ENCODE measurements at places on chromosomes 2 and 18.

- no peak for DNase-seq
Observed at GRCh38 chr2:71602115-71602495, 148.7 kb downstream of the DYSF start.

DNA sequence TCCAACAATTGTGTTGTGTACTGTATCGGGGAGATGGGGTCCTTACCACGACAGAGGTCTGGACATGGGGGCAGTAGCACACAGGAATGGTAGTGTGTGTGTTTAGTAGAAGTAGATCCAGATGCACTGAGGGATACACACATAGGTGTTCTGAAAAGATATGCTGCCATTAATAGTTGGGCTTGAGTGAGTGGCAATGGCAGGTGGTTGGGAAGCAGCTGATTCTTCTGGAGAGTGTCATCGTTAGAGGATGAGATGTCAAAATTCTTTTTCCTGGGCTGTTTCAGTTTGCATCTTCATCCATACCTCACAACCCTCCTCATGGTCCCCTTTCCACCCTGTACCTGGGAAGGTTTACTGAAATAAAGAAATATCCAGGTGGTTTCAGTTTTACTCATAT, 66.6 kb downstream of the UGGT1 start:
- DNase-seq, result no peak

GRCh38 chr2:188573453-188573852, 281.8 kb downstream of the GULP1 start:
- no peak for DNase-seq

DNA sequence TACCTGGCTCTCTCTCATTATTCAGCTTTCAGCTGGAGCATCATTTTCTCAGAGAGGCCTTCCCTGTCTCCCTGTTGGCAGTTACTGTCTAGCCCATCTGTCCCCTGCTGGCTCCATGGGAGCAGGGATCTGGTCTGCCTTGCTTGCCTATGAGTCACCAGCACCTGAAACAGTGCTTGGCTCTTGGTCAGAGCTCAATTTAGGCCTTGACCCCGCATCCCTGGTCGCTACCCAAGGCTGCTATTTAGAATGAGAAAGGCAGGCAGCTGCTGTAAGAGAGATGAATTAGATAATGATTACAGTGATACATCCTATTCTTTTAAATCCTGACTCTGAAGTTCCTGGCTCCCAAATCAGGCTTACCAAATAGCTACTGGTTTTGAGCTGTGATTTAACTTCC, 32.9 kb downstream of the KCNE4 start:
- no peak for DNase-seq

- no peak for DNase-seq
Observed at GRCh38 chr2:39107156-39107555, 13.7 kb downstream of the SOS1 start.

DNA sequence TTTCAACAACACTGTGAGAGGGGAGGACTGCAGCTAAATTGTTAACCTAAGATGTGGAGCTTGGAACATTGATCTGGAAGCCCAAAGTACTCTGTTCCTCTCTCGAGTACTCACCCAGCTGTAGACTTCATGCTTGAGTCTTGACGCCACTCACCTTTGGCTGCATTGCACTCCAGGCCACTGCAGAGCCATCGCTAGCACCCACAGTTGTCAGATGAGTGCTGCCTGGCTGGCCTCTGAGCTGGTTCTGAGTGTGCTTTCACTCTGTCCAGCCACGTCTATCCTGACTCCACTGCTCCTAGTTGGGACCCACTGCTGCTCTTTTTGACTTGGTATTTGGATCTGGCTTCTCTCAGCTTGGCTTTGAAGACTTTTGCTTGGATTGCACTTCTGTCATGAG, 552.1 kb downstream of the DCDC2C start:
- DNase-seq, result no peak

GRCh38 chr2:85308896-85309555, 18.8 kb downstream of the TGOLN2 start:
- no peak for DNase-seq

GRCh38 chr2:28276807-28277206, 115.9 kb upstream of the FOSL2 start:
- DNase-seq, result no peak

DNA sequence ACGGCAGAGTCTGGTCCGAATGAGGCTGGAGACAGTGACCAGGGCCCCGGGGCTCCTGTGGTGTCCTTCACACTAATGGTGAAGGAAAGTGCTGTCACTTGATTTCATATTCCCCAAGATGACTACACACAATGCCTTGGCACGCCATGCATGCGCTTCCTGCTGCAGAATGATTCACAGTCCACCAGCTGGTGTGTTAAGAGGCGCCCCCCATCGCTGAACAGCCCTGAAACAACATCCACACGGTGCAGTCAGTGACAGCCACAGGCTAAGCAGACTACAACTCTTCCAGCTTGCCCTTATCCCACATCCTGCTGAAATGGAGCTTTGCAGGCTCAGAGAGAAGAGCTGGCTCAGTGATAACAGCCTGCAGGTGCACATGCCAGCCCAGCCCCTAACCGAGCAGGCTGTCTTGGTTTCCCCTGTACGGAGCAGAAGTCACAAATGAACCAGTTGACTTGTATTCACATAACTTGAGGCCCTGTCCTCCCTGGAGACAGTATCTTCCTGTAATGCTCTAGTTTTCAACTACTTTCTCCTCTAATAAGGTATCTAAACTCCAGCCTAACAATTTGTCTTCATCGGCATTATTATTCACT, 24.3 kb upstream of the CDH20 start:
- DNase-seq, result no peak

GRCh38 chr2:100957996-100958653, 44.0 kb upstream of the RPL31 start:
- no peak for DNase-seq

GRCh38 chr2:10073706-10074105, 6.5 kb downstream of the CYS1 start:
- DNase-seq, result no peak

DNA sequence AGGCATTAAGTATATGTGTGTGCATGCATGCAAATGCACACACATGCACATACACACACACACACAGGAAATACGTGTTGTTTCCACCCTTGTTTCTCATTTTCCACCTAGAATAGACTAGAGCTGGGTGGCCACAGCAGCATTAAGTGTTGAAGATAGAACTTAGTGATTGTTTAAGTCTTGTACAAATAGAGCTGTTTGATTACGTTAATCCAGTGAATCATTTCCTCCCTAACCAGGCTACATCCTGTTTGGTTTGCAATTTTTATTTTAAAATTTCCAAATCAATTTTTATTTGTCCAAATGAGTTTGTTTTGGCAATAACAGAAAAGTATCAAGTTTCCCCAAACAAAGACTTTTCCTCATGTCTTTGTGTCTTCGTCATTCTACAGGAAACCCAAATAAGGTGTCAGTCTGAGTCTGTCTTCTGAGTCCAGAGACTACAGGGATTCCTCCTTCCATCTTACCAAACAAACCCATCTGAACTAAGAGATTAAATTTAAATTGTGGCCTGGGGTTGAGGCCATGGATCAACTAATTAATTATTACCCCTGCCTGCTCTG, 74.6 kb upstream of the GALNT5 start:
- no peak for DNase-seq

- DNase-seq, result no peak
Observed at GRCh38 chr2:195902857-195903256, 165.8 kb downstream of the DNAH7 start.

- no peak for DNase-seq
Observed at GRCh38 chr18:27075828-27076227, 109.3 kb downstream of the CHST9 start.

DNA sequence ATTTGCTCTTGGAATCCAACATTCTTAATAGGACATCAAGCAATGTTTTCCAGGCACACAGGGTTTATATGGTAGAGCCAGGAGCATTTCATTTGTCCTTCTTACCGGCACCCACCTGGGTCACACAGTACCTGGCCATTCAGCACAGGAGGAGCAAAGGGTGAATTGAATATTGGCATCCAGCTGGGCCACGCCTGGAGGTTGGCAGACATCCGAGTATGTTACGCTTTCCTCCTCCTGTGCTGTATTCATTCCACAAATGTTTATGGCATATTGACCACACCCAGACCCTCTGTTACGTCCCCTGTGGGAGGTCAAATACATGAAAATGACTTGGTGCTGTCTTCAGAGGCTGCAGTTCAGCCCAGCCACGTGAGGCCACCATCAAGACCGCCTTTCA, 206.2 kb downstream of the RTP5 start:
- DNase-seq, result no peak

DNA sequence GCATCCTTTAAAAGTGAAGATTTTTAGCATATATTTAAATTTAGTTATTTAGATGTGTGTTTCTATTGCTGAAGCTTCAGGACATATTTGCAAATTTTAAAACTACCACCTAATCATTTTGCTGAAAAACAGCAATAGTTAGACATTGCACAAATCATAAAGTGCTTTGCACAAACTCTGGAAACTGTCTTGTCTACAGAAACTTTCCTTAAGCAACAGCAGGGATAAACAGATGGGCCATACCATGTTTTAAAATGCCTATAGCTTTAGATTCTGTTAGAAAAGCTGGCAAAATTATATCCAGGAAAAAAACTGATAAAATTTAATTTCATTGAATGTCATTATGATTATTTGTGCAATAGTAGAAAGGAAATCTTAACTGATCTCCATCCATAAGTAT, 1313.9 kb upstream of the ACVR2A start:
- no peak for DNase-seq
